Sigmoid colon (tissue), 7 donors: ENCODE measurements at places on chromosomes 7 and 10.

DNA sequence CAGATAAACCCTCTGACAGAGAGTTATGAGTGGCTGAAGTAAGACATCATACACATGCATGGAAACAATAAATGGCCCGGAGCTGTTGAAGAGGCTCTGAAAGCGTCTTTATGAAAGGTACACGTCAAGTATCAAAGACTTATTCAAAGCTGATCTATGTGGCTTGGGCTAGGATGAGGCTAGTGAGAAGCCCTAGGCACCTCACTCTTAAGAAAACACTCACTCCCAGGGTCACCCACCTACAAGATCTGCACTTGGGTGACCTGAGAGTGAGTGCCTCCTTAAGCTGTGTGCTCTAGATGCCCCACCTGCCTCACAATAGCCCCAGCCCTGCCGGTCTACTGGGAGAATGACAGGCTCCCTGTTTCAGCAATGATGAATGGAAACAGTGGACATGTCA, 1.1 kb upstream of the GIMAP1 start:
- no peak for DNase-seq

DNA sequence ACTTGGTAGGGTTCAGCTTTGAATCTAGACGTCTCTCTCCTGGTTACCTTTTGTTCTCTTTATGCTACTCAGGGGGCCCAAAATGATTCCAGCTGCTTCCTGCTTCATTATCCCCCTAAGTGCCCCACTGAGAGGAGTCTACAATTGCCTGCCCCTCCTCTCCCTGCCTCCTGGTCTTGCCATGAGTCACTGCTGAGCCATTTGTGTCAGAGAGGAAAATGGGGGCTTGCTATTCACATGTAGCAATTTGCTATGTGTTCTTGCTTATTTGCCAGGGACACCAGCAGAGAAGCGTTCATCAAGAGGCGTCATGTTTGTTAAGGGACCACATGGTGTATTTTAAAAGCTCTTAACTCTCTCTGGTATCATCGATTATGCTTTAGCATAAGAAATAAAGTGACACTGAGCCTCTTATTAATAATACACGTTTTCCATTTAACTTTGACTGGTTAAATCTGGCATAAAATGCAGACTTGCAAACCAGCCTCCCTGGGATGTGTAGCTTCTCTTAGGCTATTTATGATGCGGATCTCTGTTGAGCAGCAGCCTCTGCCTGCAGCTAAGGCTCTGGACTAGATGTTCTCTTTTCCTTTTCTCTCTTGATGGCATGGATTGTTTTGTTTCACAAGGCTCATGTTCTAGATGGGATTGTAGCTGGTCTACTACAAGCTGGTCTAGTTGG, 239.3 kb downstream of the AUTS2 start:
- DNase-seq: no peak

- no peak for DNase-seq
Measured at GRCh38 chr10:29540016-29540415, 94.8 kb downstream of the SVIL start.

GRCh38 chr10:123835575-123835974, 56.0 kb downstream of the CPXM2 start:
- no peak for DNase-seq

GRCh38 chr7:144527051-144527471, 123.6 kb upstream of the NOBOX start:
- no peak for DNase-seq

- peak; percentile 40 for DNase-seq
Measured at GRCh38 chr7:4880218-4880617, 3.3 kb downstream of the RADIL start.

DNA sequence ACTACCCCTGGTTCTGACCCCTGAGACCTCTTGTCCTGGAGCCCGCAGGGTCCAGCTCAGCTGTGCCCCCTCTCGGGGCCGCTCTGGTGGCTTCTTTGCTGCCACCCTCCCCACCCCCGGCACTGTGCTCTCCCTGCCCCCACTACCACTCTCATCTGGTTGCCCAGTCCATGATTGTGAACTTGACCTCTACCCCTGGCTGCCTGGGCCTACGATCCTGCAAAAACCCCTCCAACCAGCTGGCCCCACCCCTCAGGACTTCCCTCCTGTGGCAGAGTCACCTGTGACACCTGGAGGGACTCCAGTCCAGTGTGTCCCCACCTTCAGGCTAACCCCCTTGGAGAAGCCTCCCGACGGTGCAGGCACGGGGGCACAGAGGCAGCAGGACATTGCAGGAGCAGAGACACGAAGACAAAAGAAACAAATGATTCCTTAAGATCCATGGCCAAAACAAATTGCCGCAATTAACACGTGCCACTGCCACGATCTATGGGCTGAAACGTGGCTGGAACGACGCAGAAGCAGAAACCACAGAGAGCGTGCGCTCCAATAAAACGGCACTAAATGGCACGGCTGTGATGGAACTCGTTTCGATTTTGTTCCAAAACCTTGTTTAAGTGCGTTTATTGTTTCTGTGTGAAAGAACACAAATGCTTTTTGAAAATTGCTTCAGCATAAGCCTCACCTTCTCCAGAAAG, 72.0 kb downstream of the PARP12 start:
- DNase-seq: no peak

DNA sequence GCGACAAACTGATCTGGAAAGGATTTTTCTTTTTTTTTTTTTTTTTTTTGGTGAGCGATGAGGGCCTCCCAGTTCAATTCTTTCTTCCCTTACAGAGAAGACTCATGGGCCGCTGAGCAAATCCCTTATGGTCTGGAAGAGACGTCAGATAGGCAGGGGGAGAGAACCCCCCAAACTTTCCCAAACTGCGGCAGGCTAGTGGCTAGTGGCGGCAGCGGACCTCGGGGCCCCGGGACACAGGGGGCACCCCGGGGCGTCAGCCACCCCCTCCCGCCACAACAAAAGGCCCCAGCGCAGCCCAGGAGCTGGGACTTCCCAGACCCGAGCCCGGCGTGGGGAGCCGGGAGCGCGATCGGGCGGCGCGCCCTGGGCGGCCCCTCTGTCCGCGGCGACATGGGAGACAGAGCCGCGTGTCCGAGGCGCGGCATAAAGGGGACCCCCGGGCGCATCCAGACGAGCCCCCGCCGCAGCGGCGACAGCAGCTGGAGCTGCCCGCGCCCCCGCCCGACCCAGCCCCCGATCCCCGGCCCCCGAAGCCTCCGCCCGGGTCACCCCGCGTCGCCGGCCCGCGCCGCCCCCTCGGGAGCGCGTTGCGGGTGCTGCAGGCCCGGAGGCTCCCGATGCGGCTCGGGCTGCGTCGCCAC, 755 bp downstream of the FAM171A1 start:
- peak; percentile 70 for DNase-seq

DNA sequence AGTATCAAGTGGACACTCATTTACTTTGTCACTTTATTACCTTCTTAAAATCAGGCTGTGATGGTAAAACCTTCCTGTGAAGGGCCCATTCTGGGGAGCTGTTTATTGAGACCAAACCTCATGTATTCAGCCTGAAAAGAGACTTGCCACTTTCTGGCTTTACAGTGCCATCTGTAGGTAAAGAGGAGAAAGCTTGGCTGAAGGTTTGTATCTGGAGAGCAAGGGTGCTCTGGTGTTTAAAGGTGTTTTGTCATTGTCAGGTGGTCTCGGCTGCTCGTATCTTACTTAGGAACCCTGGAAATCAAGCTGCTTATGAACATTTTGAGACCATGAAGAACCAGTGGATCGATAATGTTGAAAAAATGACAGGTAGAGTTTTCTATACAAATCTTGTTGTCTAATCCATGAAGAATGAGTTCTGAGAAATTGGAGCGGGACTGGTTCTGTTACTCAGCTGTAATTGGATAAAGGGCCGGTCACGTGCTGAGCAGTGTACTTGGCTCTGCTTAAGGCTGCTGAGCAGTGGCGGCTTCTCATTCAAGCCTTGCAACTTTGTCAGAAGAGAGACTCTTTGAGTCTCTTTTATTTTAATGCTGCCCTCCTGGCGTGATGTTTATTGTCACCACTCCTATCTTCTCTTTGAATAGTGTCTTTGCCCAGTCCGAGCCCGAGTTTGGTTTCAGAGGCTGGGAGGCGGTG, 46.9 kb downstream of the AP3M1 start:
- DNase-seq: no peak

DNA sequence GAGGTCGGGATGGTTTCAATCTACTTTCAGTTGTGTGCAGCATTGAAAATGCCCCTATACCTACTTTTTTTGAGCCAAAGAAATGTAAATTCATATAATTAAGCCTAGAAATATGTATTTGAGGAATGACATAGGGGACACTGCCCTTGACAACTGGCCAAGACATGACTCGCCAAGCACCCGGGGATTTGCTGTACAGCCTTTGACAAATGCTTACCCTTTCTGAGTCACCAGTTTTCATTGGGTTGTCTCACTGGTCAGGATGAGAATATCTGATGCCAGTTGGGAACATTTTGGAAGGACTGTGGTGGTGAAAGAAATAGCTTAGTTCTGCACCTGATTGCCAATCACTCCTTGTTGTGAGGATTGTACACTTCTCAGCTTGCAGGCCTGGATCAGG, 166.8 kb upstream of the HABP2 start:
- no peak for DNase-seq

DNA sequence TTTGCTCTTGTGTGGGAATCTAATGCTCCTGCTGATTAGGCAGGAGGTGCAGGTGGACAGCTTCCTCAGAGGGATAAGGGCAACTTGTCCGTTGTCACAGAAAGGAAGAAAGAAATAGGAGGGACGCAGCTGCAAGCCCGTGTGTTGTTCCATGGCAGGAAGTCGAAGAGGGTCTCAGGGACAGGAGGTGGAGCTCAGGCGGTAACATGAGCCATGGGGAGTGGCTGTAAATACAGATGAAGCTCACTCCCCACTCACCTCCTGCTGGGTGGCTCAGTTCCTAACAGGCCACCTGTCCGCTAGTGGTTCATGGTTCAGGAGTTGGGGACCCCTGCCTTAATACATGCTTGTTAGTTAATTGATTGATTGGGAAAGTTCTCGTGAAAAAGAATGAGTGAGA, 101.7 kb upstream of the SFMBT2 start:
- no peak for DNase-seq

- no peak for DNase-seq
Measured at GRCh38 chr10:6522230-6522629, 57.8 kb downstream of the PRKCQ start.
